SJSA1 (cell line): ENCODE measurements at places on chromosomes 7 and 10.

DNA sequence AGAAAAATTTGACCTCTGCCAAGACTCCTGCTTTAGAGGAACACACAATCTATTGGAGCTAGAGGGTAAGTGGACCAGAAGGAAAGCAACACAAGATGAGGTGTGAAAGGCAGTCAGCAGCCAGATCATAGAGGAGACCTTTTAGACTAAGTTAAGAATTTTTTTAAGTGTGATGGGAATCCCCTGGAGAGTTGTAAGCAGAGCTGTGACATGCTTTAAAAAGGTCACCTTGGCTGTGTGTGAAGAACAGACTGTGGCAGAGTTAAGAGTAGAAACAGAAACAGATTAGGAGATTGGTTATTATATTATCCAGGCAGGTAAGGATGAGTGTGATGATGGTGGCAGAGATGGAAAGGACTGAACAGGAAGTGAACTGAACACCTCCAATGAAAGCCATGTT, 23.5 kb downstream of the CPEB3 start:
- no peak for DNase-seq

- DNase-seq: no peak
Measured at GRCh38 chr10:69573056-69573806, at the start of gene NEUROG3. Gene NEUROG3 (minus strand): TSS chr10:69573422. CDS start chr10:69573043, 379 bp downstream.

GRCh38 chr10:19843487-19843886, 27.3 kb downstream of the PLXDC2 start:
- DNase-seq: peak; percentile 82

- no peak for DNase-seq
Measured at GRCh38 chr10:24469993-24470392, 253.7 kb downstream of the ARHGAP21 start.

DNA sequence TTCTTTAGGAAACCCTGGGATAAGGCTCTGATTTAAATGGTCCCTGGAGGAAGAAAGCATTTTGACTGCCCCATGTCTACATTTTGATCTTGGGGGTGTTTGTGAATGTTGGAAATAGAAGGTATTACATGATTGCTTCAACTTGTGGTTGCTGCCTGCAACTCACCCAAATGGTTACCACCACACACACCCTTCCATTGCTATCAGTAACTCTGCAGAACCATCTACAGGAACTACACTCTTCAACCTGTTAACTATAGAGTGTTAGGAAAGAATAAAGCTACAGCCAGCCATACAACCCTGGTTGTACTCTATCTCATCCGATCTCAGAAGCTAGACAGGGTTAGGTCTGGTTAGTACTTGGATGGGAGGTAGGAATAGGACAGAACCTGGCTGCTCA, 71.2 kb downstream of the APBB1IP start:
- no peak for DNase-seq

DNA sequence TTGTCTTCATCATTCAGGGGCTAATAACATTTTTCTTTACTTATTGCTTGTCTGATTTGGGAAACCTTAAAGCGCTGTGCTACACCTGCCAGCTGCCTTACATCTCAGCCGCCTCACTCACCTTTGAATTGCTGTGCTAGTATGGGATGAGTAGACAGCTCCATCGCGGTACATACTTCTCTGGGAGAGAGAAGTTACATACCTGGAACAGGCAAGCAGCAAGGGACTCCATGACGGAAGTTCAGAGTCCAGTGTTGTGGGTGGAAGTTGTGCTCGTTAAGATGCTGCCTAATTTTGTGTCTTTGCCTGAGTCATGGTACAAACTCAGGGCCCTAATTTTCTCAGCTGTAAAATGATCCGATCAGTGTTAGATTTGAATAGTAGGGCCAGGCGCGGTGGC, 1.9 kb downstream of the NUB1 start:
- DNase-seq: peak; percentile 4

DNA sequence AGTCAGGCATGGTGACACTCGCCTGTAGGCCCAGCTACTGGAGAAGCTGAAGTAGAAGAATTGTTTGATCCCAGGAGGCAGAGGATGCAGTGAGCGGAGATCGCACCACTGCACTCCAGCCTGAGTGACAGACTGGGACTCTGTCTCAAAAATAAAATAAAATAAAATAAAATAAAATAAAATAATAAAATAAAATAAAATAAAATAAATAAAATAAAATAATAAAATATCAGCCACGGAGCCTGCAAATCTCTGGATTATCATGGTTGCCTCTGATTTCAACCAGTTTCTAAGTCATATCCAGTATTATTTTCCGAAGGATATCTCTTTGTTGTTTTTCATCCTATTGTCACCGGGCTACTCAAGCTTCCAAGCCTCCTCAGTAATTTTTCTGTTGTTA, 51.7 kb upstream of the FZD8 start:
- DNase-seq: no peak

DNA sequence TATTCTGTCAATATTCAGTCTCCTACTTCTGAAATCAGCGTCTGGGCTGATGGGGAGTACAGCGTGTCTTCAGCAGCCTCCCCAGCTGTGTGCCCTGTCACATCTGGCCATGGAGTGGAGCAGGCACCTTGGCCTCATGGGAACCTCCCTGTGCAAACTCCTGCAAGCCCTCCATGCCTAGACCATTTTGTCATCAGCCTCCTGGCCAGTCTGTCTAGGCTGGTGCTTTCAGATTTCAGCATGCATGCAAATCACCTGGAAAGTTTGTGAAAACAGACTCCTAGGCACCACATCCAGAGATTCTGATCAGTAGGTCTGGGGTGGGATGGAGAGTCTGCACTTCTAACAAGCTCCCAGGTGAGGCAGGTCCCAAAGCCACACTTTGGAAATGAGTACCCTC, 26.2 kb upstream of the CCSER2 start:
- DNase-seq: no peak

DNA sequence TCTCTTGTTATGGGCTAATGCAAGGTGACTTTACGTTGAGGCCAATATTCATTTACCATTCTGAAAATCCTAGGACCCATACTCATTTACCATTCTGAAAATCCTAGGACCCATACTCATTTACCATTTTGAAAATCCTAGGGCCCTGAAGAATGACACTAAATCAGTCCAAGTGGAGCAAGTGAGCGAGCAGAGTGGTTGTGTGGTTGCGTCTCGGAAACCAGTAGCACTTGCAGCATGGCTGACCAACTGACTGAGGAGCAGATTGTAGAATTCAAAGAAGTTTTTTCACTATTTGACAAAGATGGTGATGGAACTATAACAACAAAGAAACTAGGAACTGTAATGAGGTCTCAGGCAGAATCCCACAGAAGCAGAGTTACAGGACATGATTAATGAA, 6.9 kb downstream of the SAR1A start:
- no peak for DNase-seq

DNA sequence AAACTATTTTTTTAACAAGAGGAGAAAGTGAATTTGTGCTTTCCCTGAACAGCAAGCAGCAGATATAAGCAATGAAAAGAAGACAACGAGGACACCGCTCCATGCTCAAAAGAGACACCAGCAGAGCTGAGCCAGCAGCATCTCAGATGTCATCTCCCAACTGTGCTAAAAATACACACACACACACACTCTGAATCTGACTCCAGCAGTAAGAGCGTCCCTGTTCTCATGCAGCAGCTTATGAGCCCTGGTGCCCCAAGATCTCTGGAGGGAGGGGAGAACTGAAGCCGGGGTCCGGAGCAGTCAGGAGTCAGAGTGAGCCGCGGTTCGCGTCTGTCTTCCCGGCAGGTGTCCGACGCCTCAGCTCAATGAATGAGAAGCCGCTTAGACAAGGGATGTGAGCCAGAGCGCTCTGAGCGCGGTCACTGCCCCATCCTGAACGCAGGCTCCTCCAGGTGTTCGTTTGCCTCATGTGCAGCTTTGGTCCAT, 49.2 kb downstream of the SVIL start:
- no peak for DNase-seq

DNA sequence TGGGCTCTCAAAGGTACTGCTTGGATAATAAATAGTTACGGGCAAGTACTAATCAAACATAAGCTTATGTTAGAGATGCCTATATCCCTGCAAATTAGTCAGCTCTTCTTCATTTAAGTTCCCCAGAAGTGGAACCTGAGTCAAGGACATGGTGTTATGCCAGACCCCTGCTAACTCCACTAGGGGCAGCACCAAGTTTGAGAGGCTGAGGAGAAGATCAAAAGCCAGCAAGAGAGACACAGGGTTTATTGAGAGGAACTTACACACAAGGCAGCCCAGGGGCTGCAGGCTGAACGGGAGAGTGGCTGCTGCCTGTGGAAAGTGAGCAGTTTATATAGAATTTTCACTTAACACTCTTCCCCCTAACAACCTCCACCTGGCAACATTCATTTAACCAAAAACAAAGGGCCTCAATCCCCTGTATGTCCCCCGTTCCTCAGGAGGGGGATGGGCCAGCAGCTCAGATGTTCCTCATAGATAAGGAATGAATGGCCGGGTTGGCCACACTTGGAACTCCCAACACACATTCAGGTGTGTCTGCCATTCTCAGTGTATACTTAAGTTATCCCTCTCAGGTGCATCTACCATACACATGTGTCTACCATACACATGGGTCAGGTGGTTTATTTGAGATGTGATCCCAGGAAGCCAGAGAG, 62.6 kb upstream of the GHITM start:
- no peak for DNase-seq

- peak; percentile 3 for DNase-seq
Measured at GRCh38 chr10:11810313-11810766, 12.8 kb upstream of the PROSER2 start.

DNA sequence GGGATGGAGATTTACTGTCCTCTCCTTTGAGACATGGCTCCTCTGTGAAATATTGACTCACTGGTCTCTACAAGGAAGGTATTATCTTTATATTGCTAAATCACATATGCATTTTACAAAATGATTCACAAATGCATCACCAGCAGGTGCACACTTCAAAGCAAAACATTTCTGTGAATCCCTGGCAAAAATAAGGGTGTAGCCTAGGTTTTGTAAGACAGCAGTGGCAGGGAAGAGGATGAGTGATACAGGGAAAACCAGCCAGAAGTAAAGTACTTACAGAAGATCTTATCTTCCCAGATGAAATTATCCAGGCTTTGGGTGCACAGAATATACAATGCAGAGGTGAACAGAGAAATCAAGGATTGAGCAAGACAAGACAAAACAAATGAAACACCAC, 1094.6 kb downstream of the GATA3 start:
- DNase-seq: no peak

- peak; percentile 6 for DNase-seq
Measured at GRCh38 chr10:104680467-104681401, 39.6 kb downstream of the SORCS3 start.

DNA sequence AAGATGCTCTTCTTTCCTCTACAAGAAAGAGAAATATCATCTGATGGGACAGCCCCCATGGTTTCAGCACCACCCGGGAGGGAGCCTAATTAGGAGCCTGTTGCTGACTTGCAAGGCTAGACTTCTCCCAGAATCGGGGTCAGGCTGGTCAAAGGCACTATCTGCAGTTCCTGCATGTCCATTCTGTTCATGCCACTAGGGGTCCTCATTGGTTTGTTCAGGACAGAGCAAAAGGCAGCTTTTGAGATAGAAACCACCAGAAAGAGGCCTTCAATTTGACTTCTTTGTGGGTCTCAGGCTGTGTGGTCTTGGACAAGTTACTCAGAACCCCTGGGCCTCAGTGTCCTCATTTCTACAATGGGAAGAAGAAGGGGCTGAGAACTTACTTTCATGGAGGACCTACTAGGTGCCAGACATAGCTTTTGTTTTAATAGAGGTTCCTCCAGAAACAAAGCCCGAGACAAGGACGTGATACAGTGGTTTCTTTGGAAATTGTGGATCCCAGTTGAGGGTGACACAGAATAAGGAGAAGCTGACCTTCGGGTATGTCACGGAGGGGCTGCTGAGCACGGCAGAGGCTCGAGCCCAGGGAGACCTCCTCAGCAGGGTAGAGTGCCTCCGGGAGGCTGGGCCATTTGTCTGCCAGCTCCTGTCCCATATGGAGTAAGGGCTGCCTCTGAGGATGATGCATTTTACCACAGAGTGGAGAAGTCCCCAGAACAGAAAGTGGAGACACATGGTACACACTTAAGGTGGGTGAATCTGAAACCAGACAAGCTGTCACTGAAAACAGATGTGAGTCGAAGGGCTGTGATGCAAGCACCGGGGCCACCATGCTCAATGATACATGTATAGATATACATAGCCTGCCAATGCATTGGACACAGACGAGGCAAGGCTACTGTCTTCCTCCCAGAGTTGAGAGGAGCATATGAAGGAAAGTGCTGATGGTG, 33.1 kb upstream of the NEUROD6 start:
- peak; percentile 30 for DNase-seq

DNA sequence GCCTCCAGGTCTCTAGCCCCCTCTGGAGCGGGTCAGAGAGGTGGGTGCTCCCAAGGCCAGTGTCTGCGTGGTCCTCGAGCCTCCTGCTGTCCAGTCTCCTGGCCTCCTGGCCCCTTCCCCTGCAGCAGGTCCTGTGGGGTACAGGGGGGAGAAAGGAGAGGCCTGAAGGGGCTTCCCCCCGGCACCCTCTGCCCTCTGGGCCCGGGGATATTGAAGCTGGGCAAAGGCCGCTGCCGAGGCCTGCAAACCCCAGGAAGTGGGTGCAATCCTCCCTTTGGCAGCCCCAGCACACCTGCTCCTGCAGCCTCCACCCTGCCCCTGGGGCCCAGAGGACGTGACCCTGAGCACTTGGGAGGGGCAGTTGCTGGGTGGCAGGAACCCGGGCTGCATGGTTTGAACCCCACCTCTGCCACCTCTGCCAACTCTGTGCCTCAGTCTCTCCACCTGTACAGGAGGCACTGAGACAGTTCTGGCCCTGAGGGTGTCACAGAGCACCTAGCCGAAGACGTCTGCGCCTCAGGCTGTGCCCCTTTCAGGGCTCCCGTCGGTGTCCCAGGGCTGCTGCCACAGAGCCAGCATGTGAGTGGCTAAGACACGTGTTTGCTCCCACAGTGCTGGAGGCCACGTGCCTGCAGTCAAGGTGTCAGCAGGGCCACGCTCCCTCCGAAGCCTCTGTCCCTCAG, 59.1 kb upstream of the INPP5A start:
- DNase-seq: no peak
